Thoracic aorta (tissue), 2 donors: ENCODE measurements at places on chromosomes 7 and 10.

DNA sequence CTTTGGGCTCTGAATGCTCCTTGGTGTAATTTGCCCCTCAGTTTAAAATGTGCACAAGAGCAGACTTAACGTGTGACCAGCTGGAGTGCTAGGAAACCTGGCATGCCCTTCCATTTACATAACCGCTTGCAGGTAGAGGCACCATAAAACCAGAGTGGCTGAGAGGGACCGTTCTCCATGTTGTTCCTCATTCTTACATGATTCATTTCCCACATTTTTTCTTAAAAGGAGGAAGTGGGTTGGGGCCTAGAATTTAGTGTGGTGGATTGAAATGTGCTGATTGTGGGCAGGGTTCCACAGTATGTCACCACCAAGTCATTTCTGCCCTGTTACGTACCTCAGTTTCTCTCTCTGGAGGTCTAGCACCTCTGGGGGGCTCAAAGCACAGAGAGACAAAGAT, 375.8 kb upstream of the VSTM2A start:
- H3K27ac ChIP-seq, result no peak overlapping the region
- DNase-seq, result no peak
- no peak overlapping the region for H3K4me3 ChIP-seq
- no peaks in the 10 kb centered on the region for H3K4me1 ChIP-seq
- no peaks in the 10 kb centered on the region for H3K27me3 ChIP-seq

DNA sequence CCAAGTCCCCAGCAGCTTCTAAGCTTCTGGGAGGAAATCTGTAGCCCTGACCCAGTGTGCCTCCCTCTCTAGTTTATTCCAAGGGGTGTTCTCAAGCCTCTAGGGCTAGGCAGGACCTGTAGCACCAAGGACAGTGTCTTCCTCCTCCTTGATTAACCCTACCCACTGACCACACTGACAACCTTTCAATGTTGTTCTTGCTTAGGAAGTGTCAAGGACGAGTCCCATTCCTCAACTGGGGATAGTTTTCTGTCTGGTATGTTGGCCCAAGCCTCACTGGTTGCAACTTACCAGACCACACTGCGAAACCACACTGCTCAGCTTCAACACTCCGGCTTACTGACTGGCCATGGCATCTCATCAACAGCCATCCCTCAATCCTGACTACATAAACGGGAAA, 100.0 kb downstream of the RNF216 start:
- peaks cover 3% of the 10 kb centered on the region for H3K36me3 ChIP-seq
- DNase-seq, result no peak
- no peaks in the 10 kb centered on the region for H3K27me3 ChIP-seq
- H3K27ac ChIP-seq, result peak overlapping the region; percentile 31

DNA sequence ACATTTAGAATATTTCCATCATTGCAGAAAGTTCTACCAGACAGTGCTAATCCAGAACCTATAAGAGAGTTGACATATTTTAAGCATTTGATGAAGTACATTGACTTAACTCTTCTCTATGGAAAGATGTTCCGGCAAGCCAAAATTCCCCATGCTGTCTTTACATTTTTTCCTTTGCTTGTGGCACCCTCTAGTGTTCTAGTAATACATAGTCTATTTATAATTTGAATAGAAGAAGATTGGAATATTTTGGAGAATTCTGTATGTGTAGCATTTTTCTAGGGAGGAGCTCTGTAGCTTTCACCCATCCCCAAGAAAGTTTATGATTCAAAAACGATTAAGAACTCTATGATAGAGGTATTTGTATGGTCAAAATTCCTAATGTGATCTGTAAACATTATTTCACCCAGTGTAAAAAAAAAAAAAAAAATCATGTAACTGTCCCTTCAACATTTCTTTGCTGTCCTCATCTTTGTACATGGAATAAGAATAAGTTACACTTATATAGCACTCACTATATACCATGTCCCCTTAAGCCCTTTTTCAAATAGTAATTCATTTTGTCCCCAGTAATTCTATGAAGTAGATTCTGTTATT, 33.2 kb downstream of the NRF1 start:
- H3K36me3 ChIP-seq, result no peaks in the 10 kb centered on the region
- H3K27me3 ChIP-seq, result no peaks in the 10 kb centered on the region
- H3K27ac ChIP-seq, result no peak overlapping the region
- H3K4me3 ChIP-seq, result no peak overlapping the region
- H3K4me1 ChIP-seq, result no peaks in the 10 kb centered on the region

DNA sequence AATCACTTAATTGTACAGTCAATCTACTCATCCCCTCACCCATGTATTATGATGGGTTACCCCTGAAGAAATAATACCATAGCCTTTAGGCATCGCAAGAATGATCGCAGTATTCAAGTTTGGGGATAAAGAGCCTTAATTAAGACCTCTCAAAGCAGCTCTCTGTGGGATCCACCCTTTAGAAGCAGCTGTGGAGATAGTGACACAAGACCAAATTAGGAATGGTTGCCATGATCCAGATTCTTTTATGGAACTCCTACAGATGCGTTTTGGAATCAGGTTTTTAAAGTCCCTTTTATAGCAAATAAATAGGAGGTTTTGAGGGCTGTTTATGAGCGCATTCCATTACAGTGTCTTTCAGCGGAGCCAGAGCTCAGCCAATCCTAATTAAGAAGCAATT, 12.2 kb downstream of the TES start:
- peaks cover 67% of the 10 kb centered on the region for H3K4me1 ChIP-seq
- H3K27ac ChIP-seq, result no peak overlapping the region
- DNase-seq, result no peak
- no peaks in the 10 kb centered on the region for H3K36me3 ChIP-seq

GRCh38 chr10:132390170-132390920, 6.7 kb upstream of the PWWP2B start:
- no peaks in the 10 kb centered on the region for H3K36me3 ChIP-seq
- no peaks in the 10 kb centered on the region for H3K4me1 ChIP-seq
- no peaks in the 10 kb centered on the region for H3K27me3 ChIP-seq
- H3K4me3 ChIP-seq, result no peak overlapping the region
- DNase-seq, result no peak

- H3K4me1 ChIP-seq, result no peaks in the 10 kb centered on the region
- no peaks in the 10 kb centered on the region for H3K27me3 ChIP-seq
- H3K4me3 ChIP-seq, result no peak overlapping the region
- H3K27ac ChIP-seq, result no peak overlapping the region
- H3K36me3 ChIP-seq, result no peaks in the 10 kb centered on the region
Observed at GRCh38 chr10:104732222-104732621, 91.1 kb downstream of the SORCS3 start.

- H3K4me3 ChIP-seq, result no peak overlapping the region
- no peak for DNase-seq
- H3K27ac ChIP-seq, result no peak overlapping the region
- peaks cover 29% of the 10 kb centered on the region for H3K36me3 ChIP-seq
Observed at GRCh38 chr10:11301571-11302111, 284.0 kb downstream of the CELF2 start.

DNA sequence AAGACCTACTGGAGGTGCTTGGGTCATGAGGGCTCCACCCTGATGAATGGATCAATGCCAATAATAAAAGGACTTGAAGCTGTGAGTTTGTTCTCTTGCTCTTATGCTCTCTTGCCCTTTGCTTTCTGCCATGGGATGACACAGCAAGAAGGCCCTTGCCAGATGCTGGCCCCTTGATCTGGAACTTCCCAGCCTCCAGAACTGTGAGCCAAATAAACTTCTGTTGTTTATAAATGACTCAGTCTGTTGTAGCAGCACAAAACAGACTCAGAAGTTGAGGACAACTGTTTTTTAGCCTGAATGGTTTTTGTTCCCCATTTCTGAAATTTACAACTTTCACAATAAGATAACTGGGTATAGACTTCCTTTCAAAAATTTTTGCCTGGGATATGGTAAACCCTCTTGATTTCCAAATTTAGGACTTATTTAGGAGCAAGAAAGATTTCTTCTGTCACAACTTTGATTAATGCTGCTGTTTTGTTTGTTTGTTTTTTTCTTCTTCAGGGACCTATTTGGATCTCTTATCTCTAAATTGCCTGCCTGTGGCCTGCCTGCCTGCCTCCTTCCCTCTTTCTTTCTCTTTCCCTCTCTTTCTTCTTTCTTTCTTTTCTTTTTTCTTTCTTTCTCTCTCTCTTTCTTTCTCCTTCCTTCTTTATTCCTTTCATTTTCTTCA, 12.1 kb downstream of the ENTPD1 start:
- no peak for DNase-seq
- no peaks in the 10 kb centered on the region for H3K27me3 ChIP-seq
- peaks cover 13% of the 10 kb centered on the region for H3K4me1 ChIP-seq
- no peak overlapping the region for H3K4me3 ChIP-seq
- H3K27ac ChIP-seq, result peak overlapping the region; percentile 8

GRCh38 chr7:106731646-106732444, 70.9 kb upstream of the CCDC71L start:
- H3K36me3 ChIP-seq, result no peaks in the 10 kb centered on the region
- peaks cover 33% of the 10 kb centered on the region for H3K4me1 ChIP-seq
- no peak overlapping the region for H3K4me3 ChIP-seq
- no peak for DNase-seq
- H3K27me3 ChIP-seq, result no peaks in the 10 kb centered on the region

DNA sequence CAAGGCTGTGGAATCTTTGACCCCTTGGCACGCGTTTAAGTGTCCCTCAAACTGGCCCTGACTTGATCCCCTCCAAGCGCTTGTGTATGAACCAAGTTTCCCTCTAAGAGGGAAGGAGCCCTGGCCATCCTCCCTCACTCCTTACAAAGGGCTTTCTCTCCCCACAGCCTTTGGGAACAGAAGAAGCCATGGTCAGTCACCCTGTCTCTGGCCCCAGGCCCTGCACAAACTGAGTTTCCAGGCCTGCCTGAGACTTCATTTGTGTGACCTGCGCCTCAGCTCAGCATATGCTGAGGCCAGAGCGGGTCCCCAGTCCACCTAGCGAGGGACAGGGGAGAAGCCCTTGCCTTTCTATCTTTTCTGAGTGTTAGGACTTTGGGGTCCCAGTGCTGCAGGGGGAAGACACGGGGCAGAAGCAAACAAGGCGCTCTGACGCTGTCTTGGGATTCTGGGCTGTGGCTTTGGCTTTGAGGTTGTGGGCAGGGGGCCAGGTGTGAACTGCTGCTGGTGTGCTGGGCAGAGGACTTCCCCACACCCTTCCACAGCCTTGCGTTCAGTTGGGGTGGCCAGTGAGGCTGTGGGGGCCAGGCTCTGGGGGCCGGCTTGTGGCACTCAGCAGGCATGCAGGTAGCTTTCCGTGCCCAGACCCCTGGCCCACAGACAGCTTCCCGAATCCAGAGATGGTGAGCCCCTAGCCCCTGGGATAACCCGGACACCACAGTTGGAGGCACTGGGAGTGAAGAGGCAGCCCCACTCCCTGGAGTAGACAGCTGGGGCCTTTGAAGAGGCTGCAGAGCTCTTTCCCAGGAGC, 1.5 kb downstream of the RET start:
- peaks cover 11% of the 10 kb centered on the region for H3K4me1 ChIP-seq
- no peaks in the 10 kb centered on the region for H3K27me3 ChIP-seq
- no peak overlapping the region for H3K27ac ChIP-seq
- no peaks in the 10 kb centered on the region for H3K36me3 ChIP-seq

DNA sequence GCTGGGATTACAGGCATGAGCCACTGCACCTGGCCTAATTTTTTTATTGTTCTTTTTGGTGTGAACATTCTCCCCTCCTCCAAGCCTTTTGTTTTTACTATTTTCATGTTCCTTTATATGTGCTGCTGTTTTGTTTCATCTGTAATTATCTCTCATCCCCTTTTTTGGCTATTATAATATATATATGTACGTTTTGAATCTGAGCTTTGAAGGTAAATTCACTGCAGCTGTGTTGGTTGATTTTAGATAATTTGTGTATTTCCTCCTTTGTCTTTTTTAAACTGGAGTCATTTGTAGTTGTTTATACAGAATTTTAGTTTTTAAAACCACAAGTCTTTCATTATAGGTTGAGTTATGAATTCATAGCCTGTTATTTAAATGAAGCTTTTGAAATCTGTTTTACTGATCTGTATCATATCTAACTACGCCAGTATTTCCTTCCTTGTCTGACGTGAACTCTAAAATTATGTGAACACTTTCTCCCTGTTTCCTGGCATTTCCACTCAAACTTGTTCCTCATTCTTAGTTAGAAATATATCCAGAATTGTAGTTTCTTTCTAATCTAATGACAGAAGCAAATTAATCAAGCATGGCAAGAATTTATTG, 54.9 kb downstream of the PTEN start:
- peaks cover 69% of the 10 kb centered on the region for H3K4me1 ChIP-seq
- no peaks in the 10 kb centered on the region for H3K27me3 ChIP-seq
- H3K4me3 ChIP-seq, result peak overlapping the region; percentile 0
- peaks cover under 1% of the 10 kb centered on the region for H3K36me3 ChIP-seq
- DNase-seq, result no peak
- peak overlapping the region; percentile 16 for H3K27ac ChIP-seq

DNA sequence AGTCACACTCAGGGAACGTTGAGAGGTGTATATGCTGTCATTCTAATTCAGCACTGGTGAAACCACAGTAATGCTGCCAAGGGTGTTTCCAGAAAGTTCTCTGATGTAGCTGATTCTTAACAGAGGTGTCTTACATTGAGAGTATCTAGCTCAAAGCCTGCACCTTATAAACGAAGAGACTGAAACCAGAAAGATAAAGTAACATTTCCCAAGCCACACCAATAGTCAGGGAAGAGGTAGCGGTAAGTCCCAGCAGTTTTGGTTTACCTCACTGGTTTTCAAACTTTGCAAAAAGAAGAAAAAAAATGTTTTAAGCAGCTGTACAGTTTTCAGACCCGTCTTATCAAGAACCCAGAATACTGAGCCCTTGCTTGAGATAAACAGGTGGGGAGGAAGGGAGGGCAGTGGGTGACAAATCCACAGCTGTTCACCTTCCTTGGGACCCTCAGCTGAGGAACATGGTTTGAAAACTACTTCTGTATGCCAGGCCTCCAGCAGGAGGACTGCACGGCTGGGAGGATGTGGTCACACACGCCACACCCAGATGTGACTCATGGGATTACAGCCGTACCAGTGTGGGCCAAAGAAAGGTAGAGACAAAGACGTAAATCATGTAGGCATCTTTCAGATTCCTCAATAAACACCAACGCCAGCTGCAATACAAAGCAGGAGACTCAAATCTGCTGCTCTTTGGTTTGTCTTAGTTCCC, 63.9 kb upstream of the GSDME start:
- H3K4me1 ChIP-seq, result peaks cover 5% of the 10 kb centered on the region
- no peaks in the 10 kb centered on the region for H3K27me3 ChIP-seq
- DNase-seq, result peak; percentile 9
- H3K4me3 ChIP-seq, result no peak overlapping the region
- H3K36me3 ChIP-seq, result no peaks in the 10 kb centered on the region

DNA sequence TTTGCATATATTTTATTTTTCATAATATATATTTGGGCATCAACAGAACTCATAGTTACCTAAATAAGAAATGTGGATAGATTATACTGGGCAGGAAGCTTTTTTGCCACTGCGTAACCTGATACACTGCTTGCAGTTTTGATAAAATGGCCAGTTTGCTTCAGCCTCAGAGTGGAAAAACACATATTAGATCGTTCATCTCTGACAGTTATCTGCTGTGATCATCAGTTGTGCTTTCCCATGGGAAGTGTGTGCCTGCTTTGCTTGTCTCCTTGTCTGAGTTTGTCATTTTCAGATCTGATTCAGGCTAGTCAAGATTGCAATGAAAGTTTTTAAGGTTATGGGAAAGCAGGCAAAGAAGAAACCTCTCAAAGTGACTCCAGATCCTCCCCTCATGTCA, 54.0 kb downstream of the ADAM12 start:
- no peak overlapping the region for H3K27ac ChIP-seq
- H3K36me3 ChIP-seq, result no peaks in the 10 kb centered on the region
- H3K4me3 ChIP-seq, result no peak overlapping the region
- no peak for DNase-seq

GRCh38 chr7:143439866-143440265, 3.4 kb upstream of the TAS2R60 start:
- H3K36me3 ChIP-seq, result no peaks in the 10 kb centered on the region
- no peaks in the 10 kb centered on the region for H3K4me1 ChIP-seq
- no peaks in the 10 kb centered on the region for H3K27me3 ChIP-seq
- H3K4me3 ChIP-seq, result no peak overlapping the region
- DNase-seq, result no peak

GRCh38 chr10:103276251-103276895, 565 bp upstream of the INA start:
- no peak overlapping the region for H3K27ac ChIP-seq
- no peaks in the 10 kb centered on the region for H3K36me3 ChIP-seq
- H3K27me3 ChIP-seq, result peaks cover 5% of the 10 kb centered on the region
- no peak for DNase-seq
- H3K4me3 ChIP-seq, result no peak overlapping the region
